ENCODE measurements at places on chromosomes 7 and 10. TPM values are rescaled to one million over a fixed set of nuclear protein-coding genes. Genes with fewer than 3 reads are reported as not detected.

GRCh38 chr7:40041456-40041855 lies 91.4 kb downstream of the CDK13 start:
- no peak overlapping the region for H3K4me3 ChIP-seq
- H3K27me3 ChIP-seq = no peaks in the 10 kb centered on the region
- no peak overlapping the region for H3K27ac ChIP-seq

GRCh38 chr7:103134836-103135554 lies 13.9 kb downstream of the NAPEPLD start:
- no peaks in the 10 kb centered on the region for H3K36me3 ChIP-seq
- H3K4me3 ChIP-seq = no peak overlapping the region
- no peaks in the 10 kb centered on the region for H3K27me3 ChIP-seq
- no peak overlapping the region for H3K27ac ChIP-seq
- H3K4me1 ChIP-seq = peaks cover 5% of the 10 kb centered on the region
- no peak for DNase-seq

GRCh38 chr10:17349717-17350116 lies 104.7 kb downstream of the ST8SIA6 start:
- peaks cover 25% of the 10 kb centered on the region for H3K36me3 ChIP-seq
- peak overlapping the region; percentile 24 for H3K27ac ChIP-seq
- DNase-seq = no peak
- H3K4me1 ChIP-seq = no peaks in the 10 kb centered on the region

DNA sequence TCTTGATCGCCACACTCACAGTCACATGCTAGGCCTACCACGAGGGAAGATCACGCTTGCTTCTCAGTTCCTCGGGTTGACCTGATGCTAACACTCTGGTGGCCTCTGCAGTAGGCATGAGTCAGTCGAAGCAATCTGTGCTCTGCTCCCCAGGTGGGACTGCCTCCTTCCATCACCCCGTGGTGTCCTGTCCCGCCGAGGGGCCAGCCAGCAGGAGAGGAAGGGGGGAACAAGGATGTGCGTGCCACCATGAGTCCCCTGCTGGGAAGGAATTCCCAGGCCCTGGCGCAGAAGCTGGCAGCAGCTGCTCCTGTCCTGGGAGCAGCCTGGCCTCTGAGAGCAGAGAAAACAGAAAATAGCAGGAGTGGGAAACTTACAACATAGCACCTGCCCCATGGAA lies 695.0 kb upstream of the NRP1 start:
- H3K27ac ChIP-seq = no peak overlapping the region
- no peak for DNase-seq
- H3K27me3 ChIP-seq = no peaks in the 10 kb centered on the region
- no peaks in the 10 kb centered on the region for H3K36me3 ChIP-seq
- H3K4me1 ChIP-seq = no peaks in the 10 kb centered on the region

- no peaks in the 10 kb centered on the region for H3K36me3 ChIP-seq
- peaks cover 31% of the 10 kb centered on the region for H3K4me1 ChIP-seq
- no peak for DNase-seq
- H3K27ac ChIP-seq = no peak overlapping the region
- H3K27me3 ChIP-seq = peaks cover 10% of the 10 kb centered on the region
Observed at GRCh38 chr10:126045861-126046260, 149.5 kb downstream of the FANK1 start.

DNA sequence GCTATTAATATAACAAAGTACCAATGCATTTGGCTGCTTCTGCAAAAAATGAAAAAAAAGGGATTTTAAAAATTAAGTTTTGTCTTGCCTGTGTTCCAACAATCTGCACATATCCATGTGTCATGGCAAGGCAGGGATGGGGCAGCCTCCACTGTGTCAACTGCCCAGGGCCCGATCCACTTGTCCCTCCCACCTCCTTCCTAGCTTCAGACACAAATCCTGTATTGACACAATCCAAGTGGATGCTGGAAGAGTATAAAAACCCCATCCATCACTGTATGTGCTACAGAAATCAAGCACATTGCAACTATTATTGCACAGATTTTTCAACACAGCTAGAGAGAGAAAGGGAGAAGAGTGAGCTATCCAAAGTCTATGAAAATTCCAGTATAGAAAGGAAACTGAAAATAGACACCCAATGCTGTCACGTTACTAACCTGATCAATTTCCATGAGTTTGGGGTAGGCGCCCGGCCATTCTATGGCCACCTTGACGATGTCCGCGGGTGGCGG lies 106.4 kb downstream of the ELMO1 start:
- no peaks in the 10 kb centered on the region for H3K27me3 ChIP-seq
- H3K27ac ChIP-seq = peak overlapping the region; percentile 86
- peaks cover 29% of the 10 kb centered on the region for H3K4me1 ChIP-seq
- peak overlapping the region; percentile 86 for H3K4me3 ChIP-seq

- DNase-seq = no peak
- H3K4me1 ChIP-seq = no peaks in the 10 kb centered on the region
- no peaks in the 10 kb centered on the region for H3K36me3 ChIP-seq
- H3K27ac ChIP-seq = no peak overlapping the region
- H3K4me3 ChIP-seq = no peak overlapping the region
- H3K27me3 ChIP-seq = no peaks in the 10 kb centered on the region
Observed at GRCh38 chr7:50652400-50653125, 87.4 kb upstream of the DDC start.

STEAP2 gene
- polyA plus RNA-seq = not detected

Data from immature natural killer cell (primary cell).